ENCODE measurements at places on chromosomes 3 and 15. TPM values are rescaled to one million over a fixed set of nuclear protein-coding genes. Genes with fewer than 3 reads are reported as not detected.

Gene PARP3
- 17.5 TPM for total RNA-seq

Gene CPNE9
- total RNA-seq = 0.17 TPM

Gene CILP
- 0.02 TPM for total RNA-seq

Gene DET1
- 2.1 TPM for total RNA-seq

Gene CCRL2
- total RNA-seq = 1.7 TPM

Gene AP2M1
- 242 TPM for total RNA-seq

Gene AGBL1
- not detected for total RNA-seq

Gene TUBGCP5
- total RNA-seq = 26.3 TPM

Gene LMAN1L
- total RNA-seq = 0.36 TPM

Gene MYZAP
- not detected for total RNA-seq

DNA sequence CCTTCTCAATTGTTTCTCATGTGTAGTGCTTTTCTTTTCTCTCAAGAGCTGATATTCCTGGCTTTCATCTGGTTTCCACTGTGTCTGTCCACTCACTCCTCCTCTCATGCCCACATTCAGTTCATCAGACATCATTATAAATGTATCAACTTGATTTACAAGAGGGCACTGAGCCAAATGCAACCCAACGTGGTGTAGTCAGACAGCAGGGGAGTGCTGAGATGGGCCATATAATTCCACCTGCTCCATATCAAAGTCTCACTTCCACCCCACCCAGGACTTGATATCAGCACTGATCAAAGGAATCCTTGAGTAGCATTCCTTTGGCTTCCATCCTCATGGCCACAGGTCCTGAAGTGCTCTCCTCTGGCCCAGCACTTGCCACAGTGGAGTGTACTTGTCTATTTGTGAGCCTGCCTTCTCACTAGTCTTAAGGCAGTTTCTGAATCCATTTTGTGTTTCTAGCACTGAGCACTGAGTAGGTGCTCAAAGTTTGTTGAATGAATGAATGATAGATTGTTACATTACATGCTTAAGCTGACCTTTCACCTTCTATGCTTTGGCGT is 252.8 kb downstream of the CLSTN2 start:
- no peak for DNase-seq

DNA sequence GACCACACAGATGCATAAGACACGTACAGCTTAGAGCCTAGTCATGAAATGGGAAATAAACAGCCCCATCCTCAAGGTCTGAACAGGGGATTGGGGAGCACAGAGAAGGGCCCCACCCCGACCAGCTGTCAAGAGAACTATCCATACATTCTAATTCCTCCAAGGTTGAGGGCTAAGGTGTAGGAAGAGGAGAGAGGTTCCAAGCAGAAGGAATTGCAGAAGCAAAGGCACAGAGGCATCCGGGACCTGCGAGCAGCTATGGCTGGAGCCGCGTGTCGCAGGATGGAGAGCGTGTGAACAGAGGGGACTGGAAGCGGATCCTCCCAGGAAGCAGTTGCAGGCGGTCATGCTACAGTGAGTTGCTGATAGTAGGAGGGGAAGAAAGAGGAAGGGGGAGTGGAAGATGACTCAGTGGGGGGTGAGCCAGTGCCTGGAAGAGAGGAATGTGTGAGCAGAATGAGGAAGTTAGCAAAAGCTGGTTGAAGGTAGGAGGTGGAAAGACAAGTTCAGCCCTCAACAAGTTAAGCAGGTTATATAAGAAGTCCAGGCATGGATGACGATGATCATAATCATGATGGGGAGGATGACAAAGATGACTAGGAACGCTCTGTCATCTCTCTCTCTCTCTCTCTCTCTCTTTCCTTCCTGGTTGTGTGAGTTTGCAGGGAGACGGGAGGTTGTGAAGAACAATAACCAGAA is 89.7 kb downstream of the LIPC start:
- DNase-seq = no peak

DNA sequence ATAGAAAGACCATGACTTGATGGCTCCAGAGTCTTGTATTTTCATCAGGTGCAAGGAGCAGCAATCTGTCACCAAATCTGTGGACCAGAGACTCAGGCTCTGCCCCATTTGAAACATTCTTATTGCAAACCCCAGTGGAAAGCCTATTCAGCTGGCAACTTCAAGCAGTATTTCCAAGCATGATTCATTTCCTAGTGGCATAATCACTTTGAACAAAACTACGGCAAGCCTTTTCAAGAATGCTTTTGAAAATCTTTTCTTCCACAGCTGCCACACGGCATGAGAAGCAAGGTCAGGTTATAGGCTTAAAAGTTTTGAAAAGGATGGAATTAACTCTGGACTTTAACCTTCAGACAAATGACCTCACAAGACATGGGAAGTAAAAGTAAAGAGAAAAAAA is 122.0 kb upstream of the BFSP2 start:
- no peak for DNase-seq

DNA sequence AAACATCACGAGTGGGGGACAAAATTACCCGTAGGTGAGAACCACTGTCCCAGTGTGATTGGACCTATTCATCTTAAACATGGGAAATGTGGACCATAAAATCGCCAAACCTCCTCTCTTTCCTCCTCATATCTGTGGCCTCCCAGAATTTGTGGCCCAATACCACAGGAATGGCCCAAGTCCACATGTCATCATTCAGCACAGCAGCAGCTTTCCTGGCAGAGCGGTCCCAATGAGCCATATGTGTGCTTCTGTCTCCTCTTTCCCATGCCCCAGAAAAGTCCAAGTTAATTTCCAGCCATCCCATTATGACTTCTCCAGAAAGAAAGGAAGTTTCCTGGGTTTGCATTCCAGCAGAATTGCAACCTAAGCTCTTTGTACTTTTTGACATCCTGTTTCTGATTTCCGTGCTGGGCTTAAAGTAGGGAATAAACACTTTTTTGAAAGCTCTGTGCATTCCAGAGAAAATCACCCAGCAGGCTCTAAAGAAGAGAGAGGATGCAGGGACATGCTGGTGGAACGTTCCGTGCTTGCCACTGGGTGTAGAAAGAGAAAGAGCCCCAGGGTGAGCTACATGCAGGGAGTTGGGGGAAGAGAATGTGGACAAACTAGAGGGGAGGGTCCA is 259.4 kb upstream of the PROK2 start:
- DNase-seq = no peak

DNA sequence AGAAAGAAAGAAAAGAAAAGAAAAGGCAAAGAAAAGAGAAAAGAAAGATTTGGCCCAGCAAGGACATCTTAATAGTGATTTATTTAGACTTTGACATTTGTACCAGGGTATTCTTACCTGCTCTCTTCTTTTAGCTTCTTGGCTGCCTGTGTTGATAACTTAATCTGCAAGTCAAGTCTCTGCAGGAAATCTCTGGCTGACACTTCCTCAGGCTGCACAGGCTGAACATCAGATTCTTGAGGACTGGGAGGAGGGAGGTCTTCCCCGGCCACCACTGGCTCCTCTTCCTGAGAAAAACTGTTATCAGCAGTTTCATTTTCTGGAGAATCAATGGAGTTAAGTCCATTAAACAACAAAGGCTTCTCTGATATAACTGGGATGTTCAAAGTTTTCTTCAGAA is 12.8 kb downstream of the LYSMD2 start:
- no peak for DNase-seq

DNA sequence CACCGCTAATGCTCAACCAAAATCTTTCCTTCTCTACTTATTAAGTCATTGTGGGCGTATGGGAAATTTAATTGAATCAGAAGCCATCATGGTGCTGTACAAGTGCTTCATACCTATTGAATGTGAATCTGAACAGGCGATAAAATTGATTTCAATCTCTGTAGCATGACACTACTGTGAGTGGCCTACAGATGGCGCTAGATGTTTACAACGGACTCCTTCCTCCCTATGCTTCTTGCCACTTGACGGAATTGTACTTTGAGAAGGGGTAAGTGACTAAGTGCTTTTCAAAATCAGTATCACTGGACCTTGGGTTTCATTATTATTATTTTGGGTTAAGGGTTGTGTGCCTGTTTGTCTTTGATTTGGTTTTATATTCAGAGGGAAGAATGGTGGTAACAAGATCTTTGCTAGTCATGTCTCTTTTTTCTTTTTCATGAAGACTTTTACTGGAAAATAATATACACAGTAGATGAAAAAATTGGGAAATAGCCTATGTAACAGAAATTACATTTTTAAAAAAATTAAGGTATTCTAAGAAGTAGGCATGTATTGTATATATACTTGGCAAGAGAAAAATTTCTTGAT is 35.4 kb downstream of the ACP3 start:
- DNase-seq = peak; percentile 89

DNA sequence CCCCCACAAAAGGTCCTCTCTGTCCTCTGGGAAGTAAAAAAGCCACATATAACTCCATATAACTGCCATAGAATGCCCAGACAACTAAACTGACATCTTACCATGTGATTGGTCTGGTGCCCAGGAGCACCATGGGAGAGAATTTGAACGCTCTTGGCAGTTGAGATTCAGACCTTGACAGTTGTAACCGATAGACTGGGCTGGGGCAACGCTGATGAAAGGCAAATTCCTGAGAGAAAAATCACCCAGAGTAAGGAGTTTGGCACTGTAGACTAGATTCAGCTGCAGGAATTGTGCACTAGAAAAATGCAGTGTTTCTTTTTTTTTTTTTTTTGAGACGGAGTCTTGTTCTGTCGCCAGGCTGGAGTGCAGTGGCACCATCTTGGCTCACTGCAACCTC is 240.5 kb downstream of the SOX2 start:
- no peak for DNase-seq

DNA sequence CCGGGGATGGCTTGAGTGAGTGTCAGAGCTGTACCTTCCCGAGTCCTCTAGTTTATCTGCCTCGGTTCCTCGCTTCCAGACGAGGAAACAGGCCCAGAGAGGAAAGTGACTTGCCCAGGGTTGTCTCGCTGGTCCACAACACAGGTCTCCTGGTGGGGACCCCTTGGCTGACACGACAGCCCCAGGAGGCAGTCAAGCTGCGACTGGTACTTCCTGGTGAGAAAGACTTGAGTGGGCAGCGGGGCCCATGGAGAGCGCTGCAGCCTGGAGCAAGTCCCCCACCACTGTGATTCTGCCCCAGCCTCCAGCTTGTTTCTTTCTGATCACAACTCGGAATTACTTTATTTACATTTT is 600 bp upstream of the CHRNA5 start:
- no peak for DNase-seq

DNA sequence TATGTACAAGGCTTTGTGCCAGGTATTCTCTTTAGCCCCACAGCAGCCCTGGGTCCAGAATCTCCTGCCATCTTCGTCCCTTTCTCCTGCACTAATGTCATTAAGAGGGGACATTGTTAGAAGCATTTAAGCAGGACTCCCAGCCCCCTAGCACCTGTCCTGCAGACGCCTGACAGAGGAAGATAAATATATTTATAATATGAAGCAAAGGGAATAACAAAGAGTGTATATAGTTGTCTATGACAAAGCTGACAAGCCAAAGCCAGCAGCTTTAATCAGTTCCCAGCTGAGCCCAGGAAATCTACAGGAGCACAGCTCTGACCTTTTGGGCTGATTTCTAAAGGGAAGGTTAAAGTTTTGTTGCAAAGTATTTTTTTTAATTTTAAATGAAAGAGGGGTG is 96.0 kb downstream of the MEGF11 start:
- no peak for DNase-seq

DNA sequence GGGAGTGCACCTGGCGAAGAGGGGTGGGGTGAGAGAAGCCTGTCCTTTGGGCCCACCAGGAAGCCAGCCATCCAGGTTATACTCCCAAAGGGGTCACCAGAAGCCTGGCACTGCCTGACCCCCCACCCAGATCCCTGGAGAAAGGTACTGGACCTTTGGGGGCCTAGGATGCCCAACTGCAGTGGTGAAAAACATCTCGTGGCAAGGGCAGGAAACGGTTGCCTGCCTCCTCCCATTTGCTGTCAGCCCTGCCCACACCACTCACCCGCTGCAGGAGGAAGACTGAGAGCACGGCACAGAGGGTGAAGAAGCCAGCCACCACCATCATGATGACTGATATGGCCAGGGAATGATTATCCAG is 2.2 kb upstream of the ULK3 start:
- peak; percentile 88 for DNase-seq

DNA sequence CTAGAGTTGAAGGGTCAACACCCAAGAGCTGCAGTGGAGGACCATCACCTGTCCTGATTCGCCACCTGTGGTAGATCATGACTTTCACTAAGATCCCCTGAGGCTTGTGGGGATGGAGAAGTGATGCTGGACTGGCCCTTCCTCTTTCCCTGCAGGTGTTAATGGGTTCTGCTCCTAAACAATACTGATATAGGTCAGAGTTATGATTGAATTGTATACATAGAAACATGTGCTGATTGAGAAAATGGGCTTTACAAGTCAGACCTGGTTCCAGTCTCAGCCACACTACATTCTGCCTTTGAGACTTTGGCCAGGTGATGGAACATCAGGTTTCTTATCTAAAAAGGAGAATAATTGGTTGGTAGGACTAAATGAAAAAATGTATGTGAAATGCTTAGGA is 418.9 kb upstream of the TPRG1 start:
- DNase-seq = no peak
